Posterior cingulate gyrus (tissue), 11 donors: ENCODE measurements at places on chromosomes 7 and 10.
A peak's percentile ranks its signal among the peaks of the same experiment; 100 is the strongest.

DNA sequence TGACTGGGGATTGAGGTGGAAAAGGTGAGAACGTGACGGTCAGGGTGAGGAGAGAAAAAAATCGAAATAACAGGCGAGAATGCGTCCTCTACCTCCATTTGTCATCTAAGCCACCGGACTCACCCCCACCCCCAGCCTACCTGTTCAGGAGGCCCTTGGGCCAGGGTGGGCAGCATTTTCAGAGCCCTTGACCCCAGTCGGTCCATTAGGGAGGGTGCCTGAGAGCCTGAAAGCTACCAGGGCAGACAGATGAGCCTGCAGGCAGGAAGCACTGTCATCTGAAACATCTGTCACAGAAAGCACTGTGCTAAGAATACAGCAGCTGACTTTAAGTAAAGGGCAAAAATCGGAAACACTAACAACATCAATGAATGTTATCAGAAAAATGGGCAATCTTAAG lies 47.0 kb downstream of the MAD1L1 start:
- DNase-seq, result no peak

GRCh38 chr7:35570937-35571336 lies 124.0 kb downstream of the HERPUD2 start:
- DNase-seq, result no peak

DNA sequence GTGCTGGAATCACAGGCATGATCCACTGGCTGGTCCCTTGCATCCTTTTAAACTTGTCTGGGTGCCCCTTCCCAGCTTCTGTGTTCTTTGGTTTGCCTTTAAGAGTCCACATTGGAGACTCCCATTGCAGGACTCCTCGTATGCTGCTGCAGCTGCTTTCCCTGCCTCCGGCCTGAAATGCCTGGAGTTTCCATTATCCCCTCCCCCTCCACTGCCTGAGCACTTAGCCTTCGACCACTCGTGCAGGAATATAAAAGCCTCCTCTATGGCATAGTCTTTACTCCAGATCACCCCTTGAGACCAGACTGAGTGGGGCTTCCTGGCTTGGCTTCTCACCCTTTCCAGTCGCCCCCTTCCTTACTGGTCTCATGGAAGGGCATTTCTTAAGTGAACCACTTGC lies 80.2 kb downstream of the RHOBTB1 start:
- no peak for DNase-seq

DNA sequence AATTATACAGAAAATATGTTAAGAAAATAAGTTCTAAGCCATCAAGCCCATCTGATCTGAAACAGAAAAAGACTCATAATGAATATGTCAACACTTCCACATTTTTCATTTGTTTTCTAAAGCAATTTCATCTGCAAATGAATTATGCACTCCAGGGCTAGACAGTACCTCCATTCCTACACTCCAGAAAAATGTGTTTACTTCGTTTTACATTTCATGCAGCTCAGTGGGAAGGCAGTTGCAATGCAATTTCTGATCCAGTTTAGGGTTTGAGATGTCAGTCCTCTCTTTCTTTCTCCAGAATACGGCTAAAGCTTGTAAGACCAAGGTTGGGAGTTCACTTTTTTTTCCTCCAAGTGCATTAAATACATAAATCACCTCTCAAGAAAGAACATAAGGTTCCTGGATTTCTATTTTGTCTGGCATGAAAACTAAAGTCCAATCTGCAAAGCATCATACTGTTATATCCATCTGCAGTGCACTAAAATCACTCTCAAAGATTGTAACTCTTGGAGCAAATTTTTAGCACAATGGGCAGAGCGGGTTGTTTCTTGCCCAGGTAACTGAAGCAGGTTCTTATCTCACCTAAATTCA lies 348.8 kb upstream of the C7orf33 start:
- DNase-seq, result no peak

GRCh38 chr7:76149847-76150691 lies 51.6 kb upstream of the SRRM3 start:
- peak; percentile 55 for DNase-seq

GRCh38 chr10:74730246-74730645 lies 96.2 kb upstream of the KAT6B start:
- no peak for DNase-seq

GRCh38 chr7:137001041-137001440 lies 132.6 kb downstream of the CHRM2 start:
- DNase-seq, result no peak

DNA sequence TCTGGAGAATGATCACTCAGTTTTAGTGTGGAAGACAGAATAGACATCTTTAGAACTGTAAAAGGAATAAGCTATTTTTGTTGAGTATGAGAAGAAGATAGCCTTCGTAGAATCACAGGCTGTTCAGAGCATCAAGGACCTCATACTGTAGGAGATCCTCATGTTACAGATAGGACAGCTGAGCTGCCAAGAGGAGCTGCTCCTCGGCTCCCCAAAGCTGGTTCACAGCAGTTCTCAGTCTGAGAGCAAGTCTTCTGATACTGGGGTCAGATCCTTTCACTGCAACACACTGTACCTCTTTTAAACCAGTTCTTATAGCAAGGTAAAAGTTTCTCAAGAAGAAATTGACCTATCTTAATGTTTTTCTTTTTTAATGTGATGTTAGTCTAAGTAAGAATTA lies 17.1 kb downstream of the CCNY start:
- DNase-seq, result no peak

- no peak for DNase-seq
Observed at GRCh38 chr10:5071411-5072198, 22.6 kb upstream of the AKR1C3 start.

GRCh38 chr10:65910209-65910608 lies 1015.6 kb upstream of the LRRTM3 start:
- no peak for DNase-seq

- no peak for DNase-seq
Observed at GRCh38 chr7:85714043-85714578, 527.3 kb upstream of the SEMA3D start.

DNA sequence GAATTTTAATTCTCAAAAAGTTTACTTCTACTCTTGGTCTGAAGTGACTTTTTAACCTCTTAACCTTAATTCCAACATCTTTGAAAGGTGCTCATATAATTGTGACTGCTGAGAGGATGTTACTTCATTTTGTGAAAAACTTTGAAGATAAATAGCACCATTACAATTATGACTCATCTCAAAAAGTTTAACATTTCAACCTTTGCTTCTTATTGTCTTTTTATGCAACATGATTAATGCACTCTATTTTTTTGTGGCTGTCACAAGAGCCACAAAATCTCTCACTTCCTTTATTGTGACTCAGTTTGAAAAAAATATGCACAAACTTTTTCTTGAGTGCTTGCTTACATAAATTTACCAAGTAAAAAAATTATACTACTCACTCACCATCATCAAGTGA lies 383.1 kb downstream of the LRRTM3 start:
- DNase-seq, result no peak

GRCh38 chr7:11935905-11936304 lies 103.9 kb upstream of the THSD7A start:
- DNase-seq, result no peak
